ENCODE measurements at places on chromosomes 1 and 21.
A peak's percentile ranks its signal among the peaks of the same experiment; 100 is the strongest.

GRCh38 chr1:210866532-210866931 lies 267.4 kb downstream of the KCNH1 start:
- DNase-seq = no peak

GRCh38 chr1:63448731-63449246 lies 74.2 kb downstream of the ITGB3BP start:
- DNase-seq = peak; percentile 29

DNA sequence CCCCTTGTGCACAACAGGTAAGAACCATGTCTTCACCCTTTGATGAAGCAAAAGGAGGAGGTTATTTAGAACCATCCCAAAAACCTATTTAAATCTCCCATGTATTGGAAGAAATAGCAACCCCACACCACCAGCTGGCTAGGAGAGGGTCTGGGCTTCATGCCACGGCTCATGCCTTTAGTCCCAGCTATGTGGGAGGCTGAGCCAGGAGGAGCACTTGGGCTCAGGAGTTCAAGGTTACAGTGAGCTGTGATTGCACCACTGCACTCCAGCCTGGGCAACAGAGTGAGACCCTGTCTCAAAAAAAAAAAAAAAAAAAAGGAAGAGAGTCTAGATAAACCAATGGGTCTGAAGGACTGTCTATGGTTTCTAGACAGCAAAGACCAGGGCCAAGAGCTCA lies 197.9 kb upstream of the COA6 start:
- DNase-seq = no peak

GRCh38 chr1:72498371-72498770 lies 216.0 kb upstream of the NEGR1 start:
- DNase-seq = peak; percentile 29

DNA sequence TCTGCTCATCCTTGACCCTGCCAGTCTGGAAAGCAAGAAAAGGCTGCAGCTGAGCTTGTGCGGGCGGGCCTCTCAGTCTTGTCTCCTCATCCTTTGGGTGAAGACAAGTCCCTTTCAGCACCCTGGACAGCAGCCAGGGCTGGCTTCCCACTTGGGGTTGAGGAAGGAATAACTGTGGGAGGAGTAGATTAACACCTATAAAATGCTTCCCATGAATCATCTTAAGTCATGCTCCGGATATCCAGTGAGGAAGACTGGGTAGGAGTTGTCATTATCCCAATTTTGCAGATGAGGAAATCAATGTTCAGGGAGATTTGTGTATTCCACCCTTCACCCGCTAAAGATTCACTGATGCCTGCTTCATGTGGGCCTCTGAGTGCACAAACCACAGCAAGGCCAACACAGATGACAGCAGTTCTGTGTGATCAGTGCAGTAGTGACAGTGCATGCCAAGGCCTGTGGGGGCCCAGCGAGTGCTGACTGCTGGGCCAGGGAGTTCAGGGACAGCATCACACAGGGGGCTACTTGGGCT lies 20.1 kb upstream of the COL16A1 start:
- no peak for DNase-seq

DNA sequence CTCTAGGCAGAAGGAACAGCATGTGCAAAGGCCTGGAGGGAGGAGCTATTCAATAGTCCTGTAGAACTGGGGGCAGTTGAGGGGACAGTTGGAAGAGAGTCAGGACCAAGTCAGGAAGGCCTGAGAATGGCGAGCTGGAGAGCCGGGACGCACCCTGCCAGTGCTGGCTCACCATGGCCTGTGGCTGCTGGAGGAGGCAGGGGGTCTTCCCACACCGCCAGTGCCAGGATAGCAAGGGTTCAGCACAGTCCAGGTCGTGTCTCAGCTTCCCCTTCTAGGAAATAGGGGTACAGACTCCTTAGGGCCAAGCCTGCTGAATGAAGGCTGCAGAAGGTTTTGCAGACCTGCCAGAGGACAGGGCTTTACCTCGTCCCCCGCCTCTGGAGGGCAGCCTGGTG lies 7.3 kb downstream of the PODN start:
- no peak for DNase-seq

DNA sequence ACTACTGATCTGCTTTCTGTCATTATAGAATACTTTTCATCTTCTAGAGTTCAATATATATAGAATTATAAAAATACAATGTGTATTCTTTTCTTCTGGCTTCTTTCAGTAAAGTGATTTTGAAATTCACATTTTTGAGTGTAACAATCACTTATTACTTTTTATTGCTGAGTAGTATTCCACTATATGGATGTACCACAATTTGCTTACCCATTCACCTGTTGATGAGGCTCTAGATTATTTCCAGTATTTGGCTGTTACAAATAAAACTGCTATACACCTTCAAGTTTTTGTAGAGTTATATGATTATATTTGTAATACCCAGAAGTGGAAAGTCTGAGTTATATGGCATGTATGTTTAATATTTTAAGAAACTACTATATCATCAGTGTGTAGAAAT lies 159.4 kb downstream of the RWDD3 start:
- no peak for DNase-seq

GRCh38 chr1:5811419-5811818 lies 180.8 kb downstream of the NPHP4 start:
- DNase-seq = no peak

DNA sequence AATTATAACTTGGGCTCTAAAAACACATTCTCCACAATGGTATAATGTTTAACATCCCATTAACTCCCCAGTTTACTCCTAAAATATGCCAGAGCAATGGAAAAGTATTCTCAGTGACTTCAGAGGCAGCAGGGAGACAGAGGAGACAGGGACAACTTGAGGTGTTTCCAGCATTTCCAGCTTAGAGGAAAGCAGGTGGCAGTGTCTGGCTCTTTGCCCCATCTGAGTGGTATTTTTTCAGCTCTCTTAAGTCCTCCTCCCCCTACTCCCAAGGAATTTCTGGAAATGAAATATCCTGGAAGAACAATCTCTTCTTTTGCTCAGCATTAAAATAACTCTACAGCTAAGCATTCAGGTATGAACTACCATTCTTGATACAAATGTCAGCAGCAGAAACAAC lies 10.8 kb upstream of the ERMAP start:
- DNase-seq = no peak

- no peak for DNase-seq
Observed at GRCh38 chr1:80244372-80244771, 1237.8 kb upstream of the ADGRL4 start.

Data from fibroblast of skin of left biceps (primary cell).